HFF-Myc (cell line): ENCODE measurements at places on chromosomes 6 and 20.

DNA sequence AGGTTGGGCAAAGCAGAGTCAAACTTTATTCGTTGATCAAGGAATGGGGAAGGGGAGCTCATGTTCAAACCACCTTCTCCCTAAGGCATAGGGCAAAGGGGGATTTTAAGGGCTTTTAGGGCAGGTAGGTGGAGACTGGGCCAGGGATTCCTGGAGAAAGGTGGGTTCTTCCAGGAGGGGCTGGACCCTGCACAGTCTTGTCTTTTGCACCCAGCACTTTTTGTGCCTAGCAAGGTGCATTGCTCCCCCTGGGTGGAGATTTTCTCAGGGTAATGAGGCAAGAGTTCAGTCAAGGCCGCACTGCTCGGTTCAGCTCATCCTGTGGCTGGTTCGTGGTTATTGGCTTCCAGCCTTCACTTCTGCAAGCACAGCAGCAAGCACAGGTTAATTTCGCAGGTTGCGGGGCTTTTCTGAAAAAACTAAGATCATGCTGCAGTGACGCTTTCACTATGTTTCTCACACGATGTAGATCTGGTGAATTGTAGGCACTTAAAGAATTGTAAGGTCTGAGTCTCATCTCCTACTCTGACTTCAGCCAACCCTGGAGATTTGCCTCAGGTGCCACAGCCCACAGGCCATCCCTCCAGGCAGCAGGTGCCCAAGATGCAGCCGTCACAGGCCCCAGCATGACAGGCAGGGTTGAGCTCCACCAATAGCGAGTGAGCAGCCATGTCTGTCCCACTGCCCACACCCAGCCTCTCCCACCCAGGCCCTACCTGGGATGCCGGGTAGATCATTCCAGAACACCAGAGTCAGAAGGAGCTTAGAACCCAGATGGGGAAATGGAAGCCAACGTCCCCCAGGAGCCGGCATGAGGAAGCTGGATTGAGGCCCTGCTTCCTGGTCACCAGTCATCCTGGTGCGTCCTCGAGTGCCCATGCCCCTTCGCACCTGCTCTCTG is 37.1 kb downstream of the SUN5 start:
- no peak for DNase-seq

DNA sequence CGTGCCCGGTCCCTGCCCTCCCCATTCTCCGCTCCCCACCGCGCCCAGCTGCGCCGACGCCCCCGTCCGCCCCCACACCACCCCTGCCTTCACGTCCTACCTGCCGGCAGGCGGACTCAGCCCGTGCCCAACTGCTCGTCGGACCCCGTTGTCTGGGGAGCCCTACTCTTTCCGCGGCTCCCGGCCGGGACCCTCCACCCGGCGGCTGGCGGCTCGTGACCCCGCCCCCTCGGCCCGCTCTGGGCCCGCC is at the start of gene SERAC1:
Gene SERAC1, minus strand, starts transcription at position 223 of the 250 bp plus-strand sequence. CDS start 9,899 bp downstream, outside the sequence.
- no peak for DNase-seq

DNA sequence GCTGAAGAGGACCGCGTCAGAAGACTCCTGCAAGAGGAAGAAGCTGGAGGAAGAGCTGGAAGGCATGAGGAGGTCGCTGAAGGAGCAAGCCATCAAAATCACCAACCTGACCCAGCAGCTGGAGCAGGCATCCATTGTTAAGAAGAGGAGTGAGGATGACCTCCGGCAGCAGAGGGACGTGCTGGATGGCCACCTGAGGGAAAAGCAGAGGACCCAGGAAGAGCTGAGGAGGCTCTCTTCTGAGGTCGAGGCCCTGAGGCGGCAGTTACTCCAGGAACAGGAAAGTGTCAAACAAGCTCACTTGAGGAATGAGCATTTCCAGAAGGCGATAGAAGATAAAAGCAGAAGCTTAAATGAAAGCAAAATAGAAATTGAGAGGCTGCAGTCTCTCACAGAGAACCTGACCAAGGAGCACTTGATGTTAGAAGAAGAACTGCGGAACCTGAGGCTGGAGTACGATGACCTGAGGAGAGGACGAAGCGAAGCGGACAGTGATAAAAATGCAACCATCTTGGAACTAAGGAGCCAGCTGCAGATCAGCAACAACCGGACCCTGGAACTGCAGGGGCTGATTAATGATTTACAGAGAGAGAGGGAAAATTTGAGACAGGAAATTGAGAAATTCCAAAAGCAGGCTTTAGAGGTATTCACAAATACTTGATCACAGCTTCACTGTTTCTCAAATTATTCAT is 8.9 kb upstream of the SNRNP48 start:
- DNase-seq, result no peak

- no peak for DNase-seq
These were observed 264.5 kb downstream of the EYA4 start for GRCh38 chr6:133505681-133506080.

- DNase-seq, result no peak
These were observed 130.6 kb upstream of the INSM1 start for GRCh38 chr20:20237093-20237959.

- DNase-seq, result no peak
These were observed 126.3 kb downstream of the CDKAL1 start for GRCh38 chr6:20660534-20660933.

DNA sequence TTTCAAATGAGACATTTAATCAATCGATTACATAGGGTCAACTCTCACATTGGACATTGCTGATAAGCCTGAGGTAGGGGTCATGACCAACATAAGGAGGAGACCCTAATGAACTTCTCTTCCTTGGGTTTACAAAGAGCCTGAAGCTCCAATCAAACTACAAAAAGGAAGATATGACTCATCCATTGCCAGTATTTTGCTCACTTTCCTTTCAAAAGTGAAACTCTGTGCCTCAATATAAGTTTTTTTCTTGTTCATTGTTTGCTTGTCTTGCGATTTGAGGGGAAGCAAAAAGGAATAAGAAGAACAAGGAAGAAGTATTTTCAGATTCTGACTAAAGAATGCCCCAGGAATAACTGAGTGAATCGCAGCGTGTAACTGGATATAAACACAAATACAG is 38.8 kb upstream of the KHDRBS2 start:
- DNase-seq, result no peak

GRCh38 chr6:4472969-4473642 is 303.1 kb upstream of the CDYL start:
- no peak for DNase-seq

GRCh38 chr6:16583144-16583762 is 178.0 kb downstream of the ATXN1 start:
- no peak for DNase-seq

DNA sequence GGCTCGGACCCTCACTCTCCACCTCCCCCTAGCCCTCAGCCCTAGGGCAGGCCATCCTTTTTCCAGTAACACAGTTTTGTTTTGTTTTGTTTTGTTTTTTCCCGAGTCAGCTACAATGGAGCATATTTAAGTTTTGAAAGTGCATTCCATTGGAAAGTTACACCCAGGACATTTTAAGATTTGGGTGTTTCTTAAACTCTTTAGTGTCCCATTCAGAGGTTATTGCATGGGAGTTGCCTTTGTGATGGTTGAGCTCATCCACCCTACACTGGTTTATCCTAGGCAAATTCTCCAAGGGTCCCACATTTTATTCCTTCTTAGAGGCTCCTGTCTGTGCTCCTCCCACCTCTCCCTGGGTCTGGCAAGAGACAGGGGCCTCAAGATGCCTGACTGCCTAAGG is 58.9 kb downstream of the THBS2 start:
- DNase-seq, result no peak

DNA sequence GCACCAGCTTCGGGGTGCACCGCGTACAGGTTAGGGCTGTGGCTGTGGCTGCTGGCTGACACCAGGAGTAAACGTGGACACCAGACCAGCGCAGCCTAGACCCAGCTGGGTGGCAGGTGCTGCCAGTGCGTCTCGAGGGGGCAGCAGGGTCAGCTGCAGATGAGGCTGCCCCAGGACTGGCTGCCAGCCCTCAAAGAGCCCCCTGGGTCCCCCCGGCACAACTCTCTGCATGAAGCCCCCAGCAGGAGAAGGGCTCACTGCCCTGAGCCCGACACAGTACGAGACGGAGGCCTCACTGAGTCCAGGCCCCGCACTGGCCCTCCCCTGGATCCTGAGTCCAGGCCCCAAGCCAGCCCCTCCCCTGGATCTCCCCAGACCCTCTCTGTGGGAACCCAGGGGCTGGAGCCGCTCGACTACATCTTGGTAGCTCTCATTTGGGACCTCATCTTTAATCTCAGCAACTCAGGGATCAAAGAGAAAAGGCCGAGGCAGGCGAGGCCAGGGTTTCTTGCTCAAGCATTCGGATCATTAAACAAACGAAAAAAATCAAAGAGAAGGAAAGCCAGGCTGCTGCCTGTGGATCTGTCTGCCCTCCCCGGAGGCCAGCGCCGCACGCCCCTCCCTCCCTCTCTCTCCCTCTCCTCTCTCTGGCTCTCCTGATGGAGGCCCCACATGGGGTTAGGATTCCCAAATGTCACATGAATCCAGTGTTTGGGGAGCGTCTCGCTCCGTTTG is 7.0 kb upstream of the NKAIN4 start:
- no peak for DNase-seq

DNA sequence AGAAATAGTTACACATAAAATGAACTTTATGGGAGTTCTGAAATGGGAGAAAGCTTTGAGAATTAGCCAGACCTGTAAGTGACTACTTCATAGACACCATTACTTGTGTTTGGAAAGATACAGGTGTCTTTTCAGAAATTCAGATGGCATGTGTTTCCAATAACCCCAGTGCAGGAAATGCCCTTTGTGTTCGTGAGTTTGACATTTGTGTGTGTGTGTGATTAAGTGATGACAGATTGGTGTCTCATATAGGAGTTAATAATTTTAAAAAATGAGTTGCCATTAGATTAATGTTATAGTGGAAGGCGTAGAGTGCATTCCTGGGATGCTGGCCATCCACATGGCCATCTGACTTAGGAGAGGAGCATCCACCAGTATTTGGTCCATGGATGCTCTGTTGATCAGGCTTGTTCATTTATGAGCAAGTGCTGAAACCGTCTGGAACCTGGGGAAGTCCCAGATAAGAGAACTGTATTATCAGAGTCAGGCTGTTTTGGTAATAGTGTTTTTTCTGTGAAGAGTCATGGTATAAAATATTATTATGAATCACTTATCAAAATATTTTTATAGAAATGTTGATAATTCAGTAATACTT is 3.1 kb downstream of the STK4 start:
- DNase-seq, result no peak

- DNase-seq, result no peak
These were observed 101.5 kb downstream of the RWDD2A start for GRCh38 chr6:83294676-83295075.

DNA sequence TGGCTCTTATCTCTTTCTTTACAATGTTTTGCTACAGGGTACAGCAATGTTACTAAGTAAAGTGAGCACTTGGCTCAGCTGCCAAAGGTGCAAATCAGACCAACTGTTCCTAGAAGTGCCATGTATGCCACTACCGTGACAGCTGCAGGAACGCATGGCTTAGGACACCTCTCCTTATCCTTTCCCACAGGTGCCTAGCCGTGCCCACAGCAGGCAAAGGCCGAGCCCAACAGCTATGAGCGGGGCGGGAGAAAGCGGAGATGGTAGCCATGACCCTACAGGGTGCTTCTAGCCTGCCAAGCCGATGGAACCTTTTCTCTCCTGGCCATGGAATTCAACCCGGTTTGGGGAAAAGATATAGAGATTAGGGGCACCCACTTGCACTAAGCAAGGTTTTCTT is 97.1 kb downstream of the FAXC start:
- no peak for DNase-seq

DNA sequence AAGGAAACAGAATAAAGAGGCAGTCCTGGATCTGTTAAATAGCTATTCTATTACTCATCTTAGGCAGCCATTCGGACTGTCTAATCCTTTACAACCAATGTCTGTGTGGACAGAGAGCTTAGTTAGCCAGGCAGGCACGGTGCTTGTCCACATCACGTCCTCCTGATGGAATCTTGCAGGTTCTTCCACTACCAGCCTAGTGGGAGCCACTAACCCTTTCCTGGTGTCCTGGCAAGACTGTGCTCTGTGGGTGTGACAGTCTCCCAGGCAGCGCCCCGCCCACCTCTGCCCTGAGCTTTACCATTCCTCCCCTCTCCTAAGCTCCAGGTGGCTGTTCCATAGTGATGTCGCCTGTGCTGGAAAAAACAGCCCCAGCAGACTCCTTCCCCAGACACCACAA is 78.3 kb upstream of the CLDN20 start:
- DNase-seq, result no peak
